ENCODE measurements at places on chromosomes 16 and 17.

DNA sequence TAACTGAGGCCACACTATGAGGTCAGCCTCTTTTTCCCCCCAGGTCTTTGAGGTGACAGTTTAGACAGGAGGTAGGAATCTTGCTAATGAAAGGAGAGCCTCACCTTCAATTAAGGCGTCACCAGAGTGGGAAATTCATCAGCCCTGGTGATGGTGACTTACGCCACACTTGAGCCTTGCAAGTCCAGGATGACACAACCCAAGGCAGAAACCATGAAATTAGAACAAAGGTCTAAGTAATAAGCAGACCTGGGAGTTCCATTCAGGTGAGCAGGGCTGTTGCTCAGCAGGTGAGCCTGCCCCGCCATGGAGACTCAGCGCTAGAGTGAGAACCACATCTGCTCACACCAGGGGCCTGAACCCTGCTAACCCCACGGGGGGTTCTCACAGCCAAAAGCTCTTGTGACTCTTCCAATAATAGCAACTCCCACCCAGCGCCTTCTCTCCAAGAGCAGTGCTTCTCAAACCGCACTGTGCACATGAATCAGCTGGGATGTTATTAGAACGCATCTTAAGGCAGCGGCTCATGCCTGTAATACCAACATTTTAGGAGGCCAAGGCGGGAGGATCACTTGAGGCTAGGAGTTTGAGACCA, 28.7 kb upstream of the KIFC3 start:
- DNase-seq: no peak

DNA sequence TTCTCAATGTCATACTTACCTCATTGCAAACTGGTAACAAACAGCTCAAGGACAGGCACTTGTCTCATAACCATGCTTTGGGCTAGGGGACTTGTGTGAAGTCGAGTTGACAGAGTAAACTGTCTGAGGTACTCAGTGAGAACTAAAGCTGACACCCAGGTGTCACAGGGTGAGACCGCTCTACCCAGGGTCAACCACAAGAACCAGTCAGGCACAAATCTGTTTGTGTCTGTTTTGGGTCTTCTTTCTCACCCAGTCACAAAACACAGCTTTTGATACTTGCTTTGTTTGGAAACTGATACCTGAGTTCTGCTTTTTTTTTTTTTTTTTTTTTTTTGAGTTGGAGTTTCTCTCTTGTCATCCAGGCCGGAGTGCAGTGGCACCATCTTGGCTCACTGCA, 161.1 kb downstream of the STX8 start:
- DNase-seq: no peak

GRCh38 chr17:49425004-49425286, 10.3 kb upstream of the PHB1 start:
- no peak for DNase-seq

DNA sequence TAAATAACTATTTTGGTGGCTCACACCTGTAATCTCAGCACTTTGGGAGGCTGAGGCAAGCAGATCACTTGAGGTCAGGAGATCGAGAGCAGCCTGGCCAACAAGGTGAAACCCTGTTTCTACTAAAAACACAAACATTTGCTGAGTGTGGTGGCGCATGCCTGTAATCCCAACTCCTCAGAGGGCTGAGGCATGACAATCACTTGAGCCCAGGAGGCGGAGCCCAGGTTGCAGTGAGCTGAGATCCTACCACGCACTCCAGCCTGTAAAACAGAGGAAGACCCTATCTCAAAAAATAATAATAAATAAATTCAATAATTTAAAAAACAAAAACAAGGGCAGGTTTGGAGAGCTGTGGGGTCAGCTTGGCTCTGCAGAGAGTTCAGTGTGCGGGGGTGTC, 5.7 kb upstream of the SLC4A1 start:
- DNase-seq: no peak

DNA sequence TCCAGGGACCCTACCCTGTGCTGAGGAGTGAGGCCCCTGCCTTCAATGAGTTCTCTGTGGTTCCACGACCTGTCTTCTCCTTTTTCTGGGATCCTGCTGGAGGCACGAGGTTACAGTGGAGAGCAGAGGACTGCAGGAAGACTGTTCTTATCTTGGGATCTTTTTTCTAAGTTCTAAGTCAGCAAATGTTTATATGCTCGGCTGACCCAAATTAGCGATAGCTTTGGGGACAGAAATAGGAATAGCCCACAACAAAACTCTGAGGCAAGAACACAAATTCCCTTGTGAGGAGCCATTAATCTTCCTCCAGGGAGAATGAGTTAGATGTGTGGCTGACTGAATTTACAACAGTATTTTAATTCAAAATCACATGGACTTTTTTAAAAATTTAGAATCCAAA, 46.7 kb downstream of the MYOCD start:
- no peak for DNase-seq

GRCh38 chr16:9047689-9048301, 43.6 kb upstream of the HAPSTR1 start:
- peak; percentile 64 for DNase-seq

DNA sequence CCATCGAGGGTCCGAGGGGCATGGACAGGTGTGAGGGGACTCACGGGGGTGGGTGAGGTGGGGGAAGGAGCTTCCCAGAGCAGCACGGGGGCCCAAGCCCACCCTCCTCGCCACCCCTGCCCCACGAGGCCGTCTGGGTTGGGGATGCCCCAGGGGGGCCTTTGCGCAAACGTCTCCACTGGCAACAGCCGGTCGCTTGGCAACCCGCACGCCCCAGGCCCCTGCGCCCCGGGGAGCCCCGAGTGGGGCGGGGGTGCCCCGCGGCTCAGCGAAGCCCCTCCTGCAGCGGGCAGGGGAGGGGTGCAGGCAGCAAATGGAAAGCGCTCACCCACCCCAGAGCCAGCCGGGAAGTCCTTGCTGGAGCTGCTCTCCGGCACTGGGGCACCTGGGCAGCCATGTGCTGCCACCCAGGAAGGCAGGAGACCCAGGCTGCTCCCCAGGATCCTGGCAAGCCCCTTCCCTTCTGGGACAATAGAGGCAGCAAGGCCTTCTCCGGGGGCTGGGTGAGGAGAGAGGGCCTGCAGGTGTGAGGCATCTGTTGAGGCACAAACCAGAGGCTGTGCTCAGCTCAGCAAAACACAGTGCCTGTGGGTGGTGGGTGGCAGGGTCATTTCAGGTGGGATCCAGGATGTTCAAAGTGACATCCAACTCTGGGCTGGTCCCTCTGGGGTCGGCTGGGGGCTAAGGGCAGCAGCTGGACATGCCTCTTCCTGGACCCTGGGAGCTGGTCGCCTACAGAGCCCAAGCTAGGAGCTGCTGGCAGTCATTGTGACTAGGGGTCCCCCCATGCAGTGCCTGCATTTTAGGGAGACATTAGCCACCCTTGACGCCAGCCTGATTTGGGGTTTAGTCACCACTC, 80.9 kb upstream of the CBX4 start:
- DNase-seq: no peak

- DNase-seq: no peak
These were observed 286.4 kb downstream of the GRIN2A start for GRCh38 chr16:9895817-9896216.

DNA sequence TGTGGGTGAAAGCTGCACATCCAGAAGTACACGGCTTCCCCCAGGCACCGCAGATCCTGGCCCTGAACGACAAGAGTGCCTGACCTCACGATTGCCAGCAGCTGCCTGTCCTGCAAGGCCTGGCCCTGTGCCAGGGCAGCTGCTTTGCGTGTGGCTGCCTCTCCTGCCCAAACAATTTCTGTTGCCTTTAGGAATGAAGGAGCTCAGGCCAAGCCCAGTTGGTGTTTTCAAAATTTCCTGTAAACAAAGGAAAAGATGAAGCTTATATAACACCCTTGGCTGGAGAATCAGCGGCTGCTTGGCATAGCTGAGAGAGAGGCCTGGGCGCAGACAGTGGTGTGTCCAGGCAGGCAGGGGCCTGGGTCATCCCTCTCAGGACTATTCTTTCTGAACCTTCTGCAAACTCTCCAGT, 11.7 kb upstream of the SLC47A2 start:
- DNase-seq: peak; percentile 54

DNA sequence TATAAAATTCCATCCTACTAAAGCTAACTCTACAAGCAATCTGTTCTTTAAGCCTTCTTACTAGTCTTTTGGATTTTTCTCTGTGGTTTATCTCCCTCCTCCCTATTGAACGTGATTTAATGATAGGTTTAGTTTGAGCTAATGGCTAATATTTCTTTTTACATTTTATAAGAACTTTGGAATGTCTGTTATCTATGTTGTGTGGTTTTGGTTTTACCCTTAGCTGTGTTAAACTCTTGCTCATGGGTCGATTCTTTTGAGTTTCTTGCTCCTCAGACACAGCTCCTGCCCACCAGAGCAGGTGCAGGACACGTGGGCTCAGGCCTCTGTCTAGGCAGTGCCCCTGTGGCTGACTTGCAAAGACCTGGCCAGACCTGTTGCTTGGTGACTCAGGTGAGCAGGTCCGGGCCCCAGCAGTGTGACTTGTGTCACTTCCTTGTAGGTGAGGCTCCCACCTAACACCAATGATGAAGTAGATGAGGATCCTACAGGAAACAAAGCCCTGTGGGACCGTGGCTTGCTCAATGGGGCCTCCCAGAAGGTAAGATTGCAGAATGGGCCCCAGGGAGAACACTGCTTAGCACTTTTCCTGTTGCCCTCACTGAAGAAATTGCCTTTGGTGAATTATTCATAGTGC, 45.1 kb downstream of the SF3B3 start:
- DNase-seq: no peak
